Tibial nerve (tissue), 4 donors: ENCODE measurements at places on chromosomes 13 and 19.

GRCh38 chr19:19900139-19900728 is 512 bp upstream of the ZNF93 start:
- no peaks in the 10 kb centered on the region for H3K4me1 ChIP-seq
- no peaks in the 10 kb centered on the region for H3K27me3 ChIP-seq
- no peaks in the 10 kb centered on the region for H3K36me3 ChIP-seq
- no peak for DNase-seq

GRCh38 chr13:47798194-47798593 is 202.9 kb downstream of the SUCLA2 start:
- no peak overlapping the region for H3K27ac ChIP-seq
- no peak for DNase-seq
- no peaks in the 10 kb centered on the region for H3K36me3 ChIP-seq
- no peak overlapping the region for H3K4me3 ChIP-seq
- no peaks in the 10 kb centered on the region for H3K27me3 ChIP-seq
- H3K4me1 ChIP-seq = no peaks in the 10 kb centered on the region

DNA sequence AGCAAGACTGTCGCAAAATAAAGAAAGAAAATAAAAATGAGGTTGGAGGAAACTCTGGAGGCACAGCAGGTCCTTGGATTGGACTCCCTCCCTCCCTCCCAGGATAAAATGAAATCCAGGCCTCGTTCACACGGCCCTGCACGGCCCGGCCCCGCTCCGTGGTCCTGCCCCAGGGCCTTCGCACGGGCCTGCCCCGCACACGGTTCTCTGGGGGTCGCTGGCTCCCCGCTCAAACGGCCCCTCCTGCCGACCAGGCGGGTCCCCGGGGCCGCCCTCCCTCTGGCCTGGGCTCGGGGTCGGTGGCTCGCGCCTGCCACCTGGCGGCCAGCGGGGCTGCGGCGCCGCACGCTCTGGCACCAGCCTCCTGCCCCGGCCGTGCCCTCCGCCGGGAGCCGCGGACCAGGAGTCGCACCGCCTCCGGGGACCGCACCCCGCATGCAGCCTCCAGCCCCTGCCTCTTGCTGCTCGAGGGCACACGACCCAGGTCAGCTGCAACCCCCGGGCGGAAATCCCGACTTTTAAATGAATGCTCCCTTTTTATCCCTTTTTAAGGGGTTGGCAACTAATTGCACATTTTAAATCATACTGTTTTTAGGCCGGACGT is 1.5 kb upstream of the WDR18 start:
- H3K4me1 ChIP-seq = peaks cover 44% of the 10 kb centered on the region
- H3K27ac ChIP-seq = peak overlapping the region; percentile 79
- peak overlapping the region; percentile 48 for H3K4me3 ChIP-seq
- no peaks in the 10 kb centered on the region for H3K27me3 ChIP-seq
- DNase-seq = peak; percentile 55

- no peaks in the 10 kb centered on the region for H3K27me3 ChIP-seq
- no peak overlapping the region for H3K4me3 ChIP-seq
- H3K27ac ChIP-seq = no peak overlapping the region
- no peaks in the 10 kb centered on the region for H3K36me3 ChIP-seq
- no peaks in the 10 kb centered on the region for H3K4me1 ChIP-seq
- DNase-seq = no peak
Measured at GRCh38 chr13:110005563-110005962, 219.2 kb upstream of the IRS2 start.

- H3K27ac ChIP-seq = no peak overlapping the region
- no peaks in the 10 kb centered on the region for H3K36me3 ChIP-seq
- no peak for DNase-seq
- H3K4me1 ChIP-seq = no peaks in the 10 kb centered on the region
Measured at GRCh38 chr19:50893047-50893736, 18.0 kb downstream of the KLK4 start.
